Activated CD4-positive, alpha-beta memory T cell treated with anti-CD3 and anti-CD28 coated beads for 36 hours (primary cell): ENCODE measurements at places on chromosomes 3 and 15. TPM values are rescaled to one million over a fixed set of nuclear protein-coding genes. Genes with fewer than 3 reads are reported as not detected.

GRCh38 chr3:161026612-161027510 lies 78.3 kb downstream of the B3GALNT1 start:
- H3K4me1 ChIP-seq: no peaks in the 10 kb centered on the region
- H3K4me3 ChIP-seq: no peak overlapping the region
- H3K27ac ChIP-seq: no peak overlapping the region
- DNase-seq: no peak
- H3K36me3 ChIP-seq: peaks cover 9% of the 10 kb centered on the region

LHFPL4 gene
- not detected for total RNA-seq

HTR3E gene
- not detected for total RNA-seq

RCN2 gene
- 27.6 TPM for total RNA-seq

DNA sequence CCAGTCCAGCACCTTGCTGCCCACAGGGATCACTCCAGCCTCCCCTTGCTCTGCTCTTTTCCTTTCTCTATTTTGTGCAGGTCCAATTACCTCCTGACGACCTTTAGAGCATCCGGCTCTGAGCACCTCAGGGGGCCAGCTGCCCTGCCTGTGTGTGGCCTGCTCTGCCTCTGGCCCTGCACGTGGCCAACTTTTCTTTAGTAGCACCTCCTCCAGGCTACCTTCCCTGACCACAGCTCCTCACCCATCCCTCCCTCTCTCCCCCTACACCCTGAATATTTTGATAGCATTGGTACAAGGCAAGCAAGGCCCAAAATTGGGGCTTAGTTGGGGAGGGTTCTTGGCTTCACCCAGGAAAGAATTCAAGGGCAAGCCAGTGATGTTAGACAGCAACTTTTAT lies 66.9 kb upstream of the PRR20G start:
- no peaks in the 10 kb centered on the region for H3K36me3 ChIP-seq
- no peak overlapping the region for H3K4me3 ChIP-seq
- H3K4me1 ChIP-seq: no peaks in the 10 kb centered on the region
- peaks cover 5% of the 10 kb centered on the region for H3K27me3 ChIP-seq

DNA sequence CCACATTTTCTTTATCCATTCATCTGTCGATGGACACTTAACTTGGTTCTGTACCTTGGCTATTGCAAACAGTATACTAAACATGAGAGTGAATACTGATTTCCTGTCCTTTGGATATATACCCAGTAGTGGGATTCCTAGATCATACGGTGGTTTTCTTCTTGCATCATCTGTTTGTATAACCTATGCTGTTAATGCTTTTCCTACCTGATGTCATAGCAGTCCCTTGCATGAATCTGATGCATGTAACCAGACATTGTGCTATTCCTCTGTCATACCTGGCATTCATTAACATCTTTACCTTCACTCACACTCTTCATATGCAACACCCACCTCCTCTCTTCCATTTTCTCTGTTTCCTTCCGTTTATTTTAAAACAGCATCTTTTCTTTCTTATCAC lies 185.2 kb downstream of the KLHL25 start:
- peaks cover 16% of the 10 kb centered on the region for H3K4me1 ChIP-seq
- H3K4me3 ChIP-seq: no peak overlapping the region
- H3K27me3 ChIP-seq: no peaks in the 10 kb centered on the region
- DNase-seq: no peak

DNA sequence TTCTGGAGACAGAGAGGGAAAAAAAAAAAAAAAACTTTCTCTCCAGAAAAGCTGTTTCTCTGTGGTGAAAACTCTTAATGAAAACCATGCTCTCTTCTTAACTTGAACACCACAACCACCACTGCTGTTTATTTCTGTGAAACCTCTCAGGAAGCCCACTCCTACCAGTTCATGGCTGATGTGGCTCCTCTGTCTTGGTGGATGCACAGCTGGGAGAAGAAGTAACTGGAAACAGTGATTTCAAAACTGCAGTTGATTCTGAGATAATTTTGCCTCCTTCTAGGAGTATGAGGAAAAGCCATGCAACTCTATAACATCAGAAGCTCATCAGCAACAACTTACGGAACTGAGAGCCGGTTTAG lies 40.2 kb upstream of the PYGO1 start:
- no peak for DNase-seq
- no peaks in the 10 kb centered on the region for H3K27me3 ChIP-seq
- no peaks in the 10 kb centered on the region for H3K4me1 ChIP-seq

IL20RB gene
- 0.80 TPM for total RNA-seq

- no peaks in the 10 kb centered on the region for H3K36me3 ChIP-seq
Observed at GRCh38 chr15:85499371-85499887, 119.0 kb downstream of the AKAP13 start.
